ENCODE measurements at places on chromosomes 2 and 18. TPM values are rescaled to one million over a fixed set of nuclear protein-coding genes. Genes with fewer than 3 reads are reported as not detected.

- no peak for DNase-seq
Observed at GRCh38 chr2:61645911-61646310, 107.8 kb upstream of the XPO1 start.

DNA sequence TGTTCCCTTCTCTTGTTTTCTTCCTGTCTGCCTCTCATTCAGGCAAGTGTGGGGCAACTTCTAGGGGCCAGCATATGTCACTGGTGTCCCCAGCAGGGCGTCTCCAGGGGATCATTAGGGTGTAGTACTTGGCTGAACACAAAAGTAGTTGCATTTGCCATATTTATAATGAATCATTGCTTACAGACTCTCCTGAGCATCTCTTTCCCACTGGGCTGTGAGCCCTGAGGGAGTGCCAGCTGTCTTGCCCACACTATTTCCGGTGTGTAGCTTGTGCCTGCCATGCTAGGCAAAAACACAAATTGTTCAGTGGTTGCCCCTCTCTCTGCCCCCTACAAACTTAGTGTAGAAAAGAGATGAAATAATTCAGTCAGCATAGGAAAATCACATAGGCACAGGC lies 40.8 kb upstream of the SCLY start:
- no peak for DNase-seq

The ANO7 gene
- 0.83 TPM for total RNA-seq

The LIPG gene
- total RNA-seq: not detected

The DLX2 gene
- not detected for total RNA-seq

The RBKS gene
- 2.9 TPM for total RNA-seq

DNA sequence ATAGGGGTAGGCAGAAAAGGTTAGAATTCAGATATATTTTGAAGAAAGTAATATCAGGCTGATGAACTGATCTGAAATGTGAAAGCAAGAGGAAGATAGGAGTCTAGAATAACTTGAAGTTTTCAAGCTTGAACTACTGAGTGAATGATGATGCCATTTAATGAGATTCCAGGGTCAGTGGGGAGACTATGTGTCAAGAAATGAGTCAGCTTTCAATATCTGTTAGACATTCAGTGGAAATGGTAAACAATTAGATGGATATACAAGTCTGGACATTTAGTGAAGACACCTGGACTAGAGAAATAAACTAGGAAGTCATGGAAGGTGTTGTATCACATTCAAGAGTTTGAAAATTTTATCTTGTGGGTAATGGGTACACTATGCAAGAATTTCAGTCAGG lies 326.9 kb downstream of the FSIP2 start:
- no peak for DNase-seq

GRCh38 chr18:32122039-32122438 lies 30.4 kb downstream of the RNF138 start:
- no peak for DNase-seq

- DNase-seq: no peak
Observed at GRCh38 chr2:33598561-33599174, 431 bp downstream of the FAM98A start.

The IL36RN gene
- not detected for total RNA-seq

The TANC1 gene
- total RNA-seq: 0.13 TPM

DNA sequence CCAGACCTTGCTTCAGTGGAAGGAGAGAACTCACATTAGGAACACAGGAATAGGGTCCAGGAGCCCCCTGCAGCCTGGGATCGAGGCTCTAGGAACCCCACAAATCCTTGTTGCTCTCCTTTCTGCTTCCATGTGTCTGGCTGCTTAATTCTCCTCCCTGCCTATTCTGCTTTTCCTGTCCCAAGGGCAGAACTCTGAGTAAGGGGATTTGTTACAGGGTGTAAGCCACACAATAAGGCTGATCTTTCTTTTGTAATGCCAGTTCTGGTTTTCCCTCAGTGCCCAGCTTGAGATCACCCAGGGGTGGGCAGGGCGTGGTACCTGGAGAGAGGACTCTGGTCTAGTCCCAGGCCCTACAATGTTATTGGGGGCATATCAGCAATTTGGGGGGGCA lies 119.6 kb upstream of the MGAT5 start:
- DNase-seq: no peak

DNA sequence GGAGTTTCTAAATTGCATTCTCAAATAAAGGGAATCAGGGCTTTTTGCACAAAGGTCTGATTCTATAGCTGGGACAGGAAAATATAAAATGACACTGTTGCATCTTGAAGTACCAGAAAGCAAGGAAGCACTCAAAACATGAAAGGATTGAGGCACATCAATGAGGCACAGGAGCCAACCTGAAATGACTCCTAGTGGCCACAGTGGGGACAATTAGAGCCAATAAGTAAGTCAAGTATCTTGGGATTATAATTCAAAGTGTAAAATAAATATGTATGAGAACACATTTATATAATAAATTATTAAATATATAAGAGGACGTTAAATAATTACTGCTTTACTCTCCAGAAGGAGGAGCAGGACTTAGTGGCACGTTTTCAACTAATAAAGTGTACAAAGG lies 1259.5 kb upstream of the CDH2 start:
- DNase-seq: no peak

GRCh38 chr2:215717501-215718381 lies 281.9 kb upstream of the FN1 start:
- DNase-seq: no peak

DNA sequence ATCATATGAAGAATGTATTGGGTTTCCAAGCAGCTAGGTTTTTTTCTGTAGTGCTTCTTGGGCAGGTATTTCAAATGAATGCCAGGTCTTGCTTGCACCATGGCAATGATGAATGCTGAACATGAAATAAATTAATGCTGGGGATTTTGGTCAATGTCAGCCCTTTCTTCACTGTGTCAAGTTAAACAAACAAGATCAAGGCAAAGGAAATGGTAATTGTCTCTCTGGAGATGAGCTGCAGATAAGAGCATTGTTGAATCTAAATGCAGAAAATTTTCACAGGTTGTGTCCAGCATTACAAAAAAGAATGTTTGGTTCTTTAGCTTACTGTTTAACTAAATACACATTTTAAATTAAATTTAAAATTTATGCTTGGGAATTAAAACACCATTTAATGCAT lies 144.3 kb downstream of the GPD2 start:
- DNase-seq: no peak

GRCh38 chr2:200728630-200729029 lies 83.1 kb upstream of the BZW1 start:
- DNase-seq: no peak

- DNase-seq: no peak
Observed at GRCh38 chr2:179952658-179953057, 54.4 kb downstream of the CWC22 start.

DNA sequence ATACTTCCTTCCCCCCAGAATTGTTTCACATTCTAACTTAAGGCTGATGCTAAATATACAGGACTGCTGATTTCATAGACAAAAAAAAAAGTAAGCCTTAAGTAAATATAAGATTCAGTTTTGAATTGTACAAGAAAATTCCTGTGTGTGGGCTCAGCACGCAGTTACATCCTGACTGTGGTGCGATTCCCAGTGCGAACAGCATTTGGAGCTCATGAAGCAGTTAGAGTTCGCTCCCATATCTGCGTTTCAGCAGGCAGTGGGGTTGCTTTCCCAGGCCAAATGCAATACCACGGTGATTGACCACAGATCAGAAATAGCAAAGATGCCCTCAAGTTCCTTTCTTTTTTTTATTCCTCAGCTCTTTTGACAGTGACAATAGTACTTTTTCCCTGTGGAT lies 75.6 kb downstream of the SATB2 start:
- DNase-seq: no peak

GRCh38 chr18:38900031-38900430 lies 1334.4 kb upstream of the CELF4 start:
- DNase-seq: no peak

GRCh38 chr2:36449213-36449612 lies 93.6 kb downstream of the CRIM1 start:
- DNase-seq: no peak

GRCh38 chr18:1092228-1092627 lies 187.6 kb downstream of the ADCYAP1 start:
- no peak for DNase-seq

DNA sequence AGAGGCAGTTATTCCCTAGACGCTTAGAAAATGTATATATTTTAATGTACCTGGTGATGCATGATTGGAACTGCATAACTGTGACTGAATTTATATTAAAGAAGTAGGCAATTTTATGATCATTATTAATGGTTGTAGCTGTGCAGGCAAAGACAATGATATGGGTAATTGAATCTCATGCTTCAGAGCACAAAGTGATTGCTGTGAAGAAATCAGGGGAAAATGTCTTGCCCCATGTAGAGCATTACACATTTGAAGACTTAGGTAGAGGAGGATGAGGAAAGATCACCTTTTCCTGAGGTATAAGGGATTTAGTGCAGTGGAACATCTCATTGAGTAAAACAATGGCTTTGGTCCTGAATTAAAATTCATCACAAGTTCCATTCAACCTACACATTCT lies 246.8 kb upstream of the DCC start:
- no peak for DNase-seq

The ERMN gene
- total RNA-seq: 0.42 TPM

DNA sequence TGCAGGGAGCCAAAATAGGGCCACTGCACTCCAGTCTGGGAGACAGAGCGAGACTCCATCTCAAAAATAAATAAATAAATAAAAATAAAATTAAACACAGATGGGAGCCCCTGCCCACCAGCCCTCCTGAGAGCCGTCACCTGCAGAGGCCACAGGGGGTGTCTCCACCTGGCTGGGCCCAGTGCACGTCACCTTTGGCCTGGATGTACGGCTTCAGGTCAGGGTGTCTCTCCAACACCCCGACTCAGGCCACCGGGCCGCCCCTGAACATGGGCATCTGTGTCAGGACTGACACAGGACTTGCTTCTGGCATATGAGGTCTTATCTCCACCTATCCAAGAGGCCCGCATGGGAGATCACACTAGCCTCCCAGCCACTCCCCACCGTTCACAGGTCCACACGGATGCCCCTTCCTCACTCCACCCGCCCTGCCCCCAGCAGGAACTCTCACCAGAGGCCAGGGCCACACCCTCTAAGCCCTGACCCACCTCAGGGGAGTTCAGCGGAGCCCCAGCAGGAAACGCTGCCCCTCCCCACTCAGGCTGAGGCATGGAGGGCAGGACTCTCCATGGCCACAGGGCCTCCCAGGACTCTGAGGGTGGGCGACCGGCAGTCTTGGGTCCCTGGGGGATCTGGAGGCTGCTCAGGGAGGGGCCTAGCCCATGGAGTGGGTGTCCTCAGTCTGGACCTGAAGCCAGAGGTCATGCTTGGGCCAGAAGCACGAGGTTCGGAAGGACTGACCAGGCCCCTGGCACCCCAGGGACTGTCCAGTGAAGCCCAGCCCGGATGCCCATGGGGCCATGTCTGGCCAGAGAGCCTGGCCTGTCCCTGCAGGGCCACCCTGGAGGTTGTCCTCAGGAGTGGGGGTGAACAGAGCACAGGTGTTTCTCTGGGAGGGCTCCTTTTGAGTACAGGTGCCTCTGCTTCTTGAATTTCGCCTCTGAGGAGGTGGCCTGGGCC lies 1.6 kb upstream of the CROCC2 start:
- no peak for DNase-seq

DNA sequence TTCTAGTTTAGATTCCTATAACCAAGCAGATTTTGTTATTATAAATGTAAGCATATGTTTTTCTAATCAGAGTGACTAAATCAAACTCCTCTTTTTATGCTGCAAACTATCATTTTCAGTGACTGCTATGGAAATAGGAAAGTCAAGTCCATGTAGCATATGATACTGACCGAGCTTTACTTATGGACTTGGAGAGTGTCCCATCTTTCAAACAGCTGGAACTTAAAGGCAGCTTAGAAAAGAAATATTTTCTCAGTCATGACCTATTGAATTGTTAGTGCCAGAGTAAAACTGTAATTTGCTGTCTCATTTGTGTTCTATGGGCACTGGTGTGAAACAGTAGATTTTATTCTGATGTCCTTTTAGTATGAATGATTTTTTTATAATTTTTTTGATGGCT lies 76.7 kb downstream of the PHLPP1 start:
- DNase-seq: no peak

GRCh38 chr2:145958611-145959010 lies 1438.7 kb upstream of the ZEB2 start:
- no peak for DNase-seq

DNA sequence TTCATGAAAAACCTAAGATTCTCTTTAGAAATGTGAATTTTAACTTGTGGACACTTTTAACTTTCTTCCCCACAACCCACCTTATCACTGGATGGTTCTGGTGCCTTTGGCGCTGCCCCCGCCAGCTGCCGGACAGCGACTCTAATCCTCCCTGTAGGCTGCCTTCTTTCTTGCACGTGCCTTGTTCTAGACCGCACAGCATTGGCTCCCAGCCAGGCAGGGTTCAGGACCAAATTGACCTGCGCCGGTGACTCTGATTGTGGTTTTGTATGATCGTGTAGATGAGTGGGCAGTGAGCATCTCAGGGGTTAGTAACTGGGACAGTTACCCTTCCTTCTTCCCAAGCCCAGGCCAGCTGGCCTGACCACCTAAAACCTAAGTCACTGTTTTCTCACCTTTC lies 106.8 kb downstream of the ASAP2 start:
- no peak for DNase-seq

DNA sequence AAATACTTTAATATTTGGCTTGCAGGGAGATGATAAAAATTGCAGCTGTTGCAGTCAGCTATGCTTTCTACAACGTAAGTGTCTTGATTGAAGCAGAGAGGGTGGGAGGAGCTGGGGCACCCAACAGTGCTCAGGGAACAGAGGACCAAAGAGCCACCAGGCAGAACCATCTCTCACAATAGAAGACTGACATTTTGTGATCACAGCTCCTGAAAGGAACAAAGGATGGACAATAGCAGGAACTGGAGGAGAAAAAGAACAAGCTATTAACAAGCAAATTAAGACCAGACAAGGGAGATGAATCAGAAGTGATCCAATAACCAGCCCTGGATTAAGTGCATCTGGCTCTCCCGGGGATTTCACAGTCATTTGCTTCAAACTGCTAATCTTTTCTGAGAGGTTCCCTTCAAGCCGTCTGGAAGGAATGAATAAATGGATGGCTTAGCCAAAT lies 65.7 kb upstream of the SMAD2 start:
- no peak for DNase-seq

GRCh38 chr2:68770271-68771111 lies 35.9 kb downstream of the ARHGAP25 start:
- DNase-seq: no peak

The RAX gene
- not detected for total RNA-seq

The TMEM163 gene
- total RNA-seq: not detected
